ENCODE measurements at places on chromosomes 16 and 17.

GRCh38 chr16:10685709-10686108 is 9.0 kb downstream of the TEKT5 start:
- DNase-seq: no peak

DNA sequence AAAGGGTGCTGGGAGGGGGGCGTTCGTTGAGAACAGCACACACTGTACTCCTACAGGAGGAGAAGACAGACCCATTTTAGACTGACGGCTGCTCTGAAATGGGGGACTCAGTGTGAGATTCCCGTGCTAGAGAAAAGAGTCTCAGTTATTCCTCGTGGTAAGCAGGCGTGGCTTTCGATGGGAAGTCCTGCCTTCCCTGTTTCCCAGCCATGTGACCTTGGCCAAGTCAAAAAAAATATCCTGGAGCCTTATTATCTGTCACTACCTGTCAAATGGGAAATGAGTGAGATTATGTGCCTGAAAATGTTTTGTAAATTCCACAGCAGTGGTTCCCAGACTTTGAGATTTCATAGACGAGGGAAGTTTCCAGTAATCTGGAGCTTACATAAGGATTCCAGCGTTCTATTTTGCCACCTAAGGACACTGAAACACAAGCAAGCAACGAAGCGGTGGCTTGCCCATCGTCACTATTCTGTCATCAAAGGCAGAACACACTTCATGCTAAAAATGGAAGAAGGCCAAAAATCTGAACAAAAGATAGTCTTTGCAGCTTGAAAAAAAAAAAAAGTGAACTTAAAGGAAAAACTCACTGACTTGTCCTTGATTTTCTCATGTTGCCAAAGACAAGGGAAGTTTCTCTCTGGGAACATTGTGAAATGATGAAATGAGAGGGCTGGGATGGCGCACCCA is 253.4 kb upstream of the RPL38 start:
- DNase-seq: no peak

GRCh38 chr16:49620869-49621240 is 235.1 kb downstream of the ZNF423 start:
- DNase-seq: no peak

DNA sequence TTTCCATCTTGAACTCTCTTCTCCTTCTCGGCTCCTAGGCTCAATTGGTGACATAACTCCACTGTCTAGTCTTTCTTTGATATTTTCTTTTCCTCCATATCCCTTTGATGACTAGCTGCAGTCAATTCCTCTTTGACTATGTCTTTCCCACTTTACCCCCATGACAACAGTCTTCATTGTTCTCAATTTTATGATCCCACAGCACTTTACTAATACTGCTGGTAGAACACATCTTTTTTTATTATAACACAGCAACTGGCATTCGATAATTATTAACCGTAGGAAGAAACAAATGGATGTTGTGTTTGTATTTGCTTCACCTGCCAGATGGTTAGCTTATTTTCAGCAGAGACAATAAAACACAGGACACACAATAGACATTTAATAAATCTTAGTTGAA is 1.3 kb downstream of the KRTAP3-3 start:
- no peak for DNase-seq

GRCh38 chr17:59329176-59330052 is 2.0 kb upstream of the YPEL2 start:
- DNase-seq: peak; percentile 36

GRCh38 chr16:63059676-63060075 is 1023.4 kb upstream of the CDH8 start:
- no peak for DNase-seq

DNA sequence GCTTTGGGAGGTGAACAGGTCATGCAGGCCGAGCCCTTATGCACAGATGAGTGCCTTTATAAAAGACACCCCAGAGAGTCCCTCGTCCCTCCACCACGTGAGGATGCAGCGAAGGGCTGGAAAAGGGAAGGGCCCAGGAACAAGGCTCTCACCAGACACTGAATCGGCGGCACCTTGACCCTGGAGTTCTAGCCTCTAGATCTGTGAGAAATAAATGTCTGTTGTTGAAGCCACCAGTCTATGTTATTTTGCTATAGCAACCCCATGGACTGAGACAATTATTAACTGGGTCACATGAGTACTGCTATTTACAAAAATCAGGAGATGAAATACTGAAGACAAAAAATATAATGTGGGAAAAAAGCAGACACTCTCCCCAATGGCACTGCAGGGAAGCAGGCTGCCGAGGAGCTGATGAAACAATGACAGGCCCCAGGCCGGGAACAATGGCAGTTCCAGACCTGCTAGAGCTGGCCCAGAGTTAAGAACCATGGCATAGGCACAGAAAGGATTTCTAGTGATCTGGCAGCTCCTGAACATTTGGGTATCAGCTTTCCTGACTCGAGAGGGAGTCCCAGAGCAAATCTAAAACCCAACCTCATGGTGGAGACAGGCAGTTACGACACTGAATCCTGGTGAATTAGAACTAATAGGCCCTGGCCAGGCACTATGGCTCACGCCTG is 17.8 kb upstream of the GGA2 start:
- DNase-seq: no peak

GRCh38 chr16:14203166-14203565 is 132.0 kb downstream of the MRTFB start:
- DNase-seq: no peak
